ENCODE measurements at places on chromosomes 4 and X. TPM values are rescaled to one million over a fixed set of nuclear protein-coding genes. Genes with fewer than 3 reads are reported as not detected.

Gene RHOXF1
- total RNA-seq, result not detected

Gene ENOPH1
- 57.6 TPM for total RNA-seq

Gene C4orf46
- total RNA-seq, result 18.5 TPM

Gene ARHGAP6
- not detected for total RNA-seq

Gene NXF2
- total RNA-seq, result not detected

Gene CENPVL3
- total RNA-seq, result 0.05 TPM

Gene FREM3
- total RNA-seq, result not detected

Gene NKX3-2
- 0.12 TPM for total RNA-seq

Gene FAM50A
- 67.5 TPM for total RNA-seq

Gene STATH
- total RNA-seq, result not detected

Gene HEPH
- not detected for total RNA-seq

Gene RRH
- total RNA-seq, result not detected

Gene MAGEA1
- 64.2 TPM for total RNA-seq

Gene FGFBP2
- total RNA-seq, result not detected

Gene GAGE2A
- total RNA-seq, result not detected

Gene TAPT1
- total RNA-seq, result 10.5 TPM

Gene SEL1L3
- total RNA-seq, result 95.3 TPM
